NCI-H1092 (cell line): ENCODE measurements at places on chromosomes 12 and 14.

GRCh38 chr12:102201436-102202061, 3.9 kb upstream of the PMCH start:
- DNase-seq, result no peak

DNA sequence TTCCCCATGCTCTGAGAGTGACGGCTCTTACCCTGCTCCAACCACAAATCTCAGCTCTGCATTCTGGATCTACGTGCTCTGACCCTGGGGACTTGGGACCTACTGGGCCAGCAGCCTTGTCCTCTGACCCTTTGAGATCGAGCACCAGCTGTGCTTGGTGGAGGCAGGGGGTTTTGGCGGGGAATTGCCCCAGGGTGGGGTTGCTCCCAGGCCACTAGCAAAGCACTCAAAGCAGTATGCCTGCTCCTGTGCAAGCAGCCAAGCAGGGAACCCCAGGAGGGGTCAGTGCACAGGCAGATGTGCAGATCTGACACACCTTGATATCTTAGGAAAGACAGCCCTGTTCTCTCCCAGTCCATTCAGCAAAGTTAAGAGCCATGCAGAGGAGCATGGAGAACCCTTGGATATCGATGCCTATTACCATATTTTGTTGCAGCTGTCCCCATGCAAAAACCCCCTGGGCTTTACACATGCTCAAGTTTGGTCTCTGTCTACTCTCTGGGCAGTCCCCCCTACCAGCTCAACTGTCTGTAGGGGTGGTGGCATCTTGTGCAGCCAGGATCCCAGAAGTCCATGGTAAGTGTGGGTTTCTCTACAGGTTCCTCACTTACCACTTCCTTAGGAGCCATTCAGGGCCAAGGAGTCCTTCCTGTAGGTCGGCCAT, 319.0 kb downstream of the TMTC2 start:
- no peak for DNase-seq

- DNase-seq, result no peak
Observed at GRCh38 chr14:72688990-72689671, 204.8 kb downstream of the DPF3 start.

DNA sequence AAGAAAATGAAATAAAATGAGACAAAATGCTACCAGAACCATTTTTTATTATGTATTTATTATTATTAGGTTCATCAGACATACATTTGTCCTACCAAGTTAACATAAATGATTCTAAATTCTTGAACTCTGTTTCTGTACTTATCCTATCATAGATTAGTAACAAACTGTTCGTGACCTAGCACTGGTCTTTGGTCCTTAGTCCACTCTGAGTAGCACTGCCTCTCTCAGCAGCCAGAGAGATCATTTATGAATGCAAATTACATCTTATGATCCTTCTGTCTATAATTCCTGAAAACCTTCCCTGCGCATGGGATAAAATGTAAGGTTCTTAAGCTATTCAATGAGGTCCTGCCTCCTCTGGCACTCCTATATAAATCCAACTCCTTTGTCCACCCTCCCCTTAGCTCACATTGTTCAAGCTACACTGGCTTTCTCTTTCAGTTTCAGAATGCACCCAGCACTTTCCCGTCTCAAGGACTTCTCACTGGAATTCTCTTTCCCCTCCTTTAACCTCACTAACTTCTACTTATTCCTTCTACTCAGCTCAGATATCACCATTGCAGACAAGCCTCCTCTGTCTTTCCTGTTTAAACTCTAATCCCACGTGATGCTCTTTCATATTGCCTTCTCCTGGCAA, 17.1 kb downstream of the PDZRN4 start:
- no peak for DNase-seq

- DNase-seq, result no peak
Observed at GRCh38 chr12:48151103-48151771, 6.1 kb downstream of the ASB8 start.

DNA sequence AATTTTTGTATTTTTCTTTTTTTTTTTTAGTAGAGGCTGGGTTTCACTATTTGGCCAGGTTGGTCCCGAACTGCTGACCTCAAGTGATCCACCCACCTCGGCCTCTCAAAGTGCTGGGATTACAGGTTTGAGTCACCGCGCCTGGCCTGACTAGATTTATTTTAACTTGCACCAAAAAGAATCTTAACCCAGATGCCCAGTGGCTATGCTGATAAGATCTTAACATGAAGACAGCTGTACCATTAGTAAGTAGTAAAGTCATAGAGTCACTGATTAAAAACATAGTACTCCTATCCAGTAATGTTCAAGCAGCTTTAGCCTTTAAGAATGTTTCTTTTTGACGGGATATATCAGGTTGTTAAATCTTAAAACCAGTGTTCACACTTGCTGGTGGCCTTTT, 1061.8 kb upstream of the FLRT2 start:
- DNase-seq, result no peak

- no peak for DNase-seq
Observed at GRCh38 chr12:66538970-66539369, 139.9 kb downstream of the GRIP1 start.

- DNase-seq, result no peak
Observed at GRCh38 chr12:52519387-52519703, 849 bp downstream of the KRT5 start.

DNA sequence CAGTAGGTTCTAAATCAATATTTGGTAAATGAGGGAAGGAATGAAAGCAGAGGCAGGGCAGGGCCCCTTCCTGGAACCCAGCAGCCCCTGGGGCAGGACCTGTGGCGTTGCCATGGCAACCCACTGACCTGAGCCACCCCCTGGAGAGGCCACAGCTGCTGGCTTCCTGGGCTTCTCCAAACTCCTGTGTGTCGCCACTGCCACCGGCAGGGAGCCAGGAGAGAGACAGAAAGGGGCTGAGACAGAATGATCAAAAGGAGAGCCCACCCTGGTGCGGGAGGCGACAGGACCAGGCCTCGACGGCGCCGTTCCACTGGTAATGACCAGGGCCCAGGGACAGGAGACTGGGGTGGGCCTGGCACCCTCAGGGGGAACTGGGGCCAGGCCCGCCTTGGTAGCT, 18.2 kb downstream of the RFX4 start:
- DNase-seq, result no peak

DNA sequence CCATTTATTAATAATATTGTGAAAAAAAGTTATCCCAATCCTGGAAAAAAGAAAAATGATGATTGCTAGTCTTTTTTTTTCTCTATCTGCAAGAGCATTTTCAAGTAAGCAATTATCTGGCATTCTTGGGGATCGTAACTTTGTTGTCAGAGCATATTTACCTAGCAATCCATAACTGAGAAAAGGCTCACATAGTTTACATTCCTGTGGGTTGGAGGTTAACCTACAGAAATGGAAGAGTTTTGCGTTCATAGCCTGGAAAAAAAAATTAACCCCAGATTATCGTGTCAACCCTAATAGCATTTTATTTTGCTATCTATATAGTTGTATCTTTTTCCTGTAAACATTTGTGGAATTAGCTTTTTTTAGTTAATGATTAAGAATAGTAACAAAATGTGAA, 292.3 kb downstream of the DAD1 start:
- DNase-seq, result no peak

- DNase-seq, result no peak
Observed at GRCh38 chr12:104673696-104674482, 217.1 kb downstream of the CHST11 start.

DNA sequence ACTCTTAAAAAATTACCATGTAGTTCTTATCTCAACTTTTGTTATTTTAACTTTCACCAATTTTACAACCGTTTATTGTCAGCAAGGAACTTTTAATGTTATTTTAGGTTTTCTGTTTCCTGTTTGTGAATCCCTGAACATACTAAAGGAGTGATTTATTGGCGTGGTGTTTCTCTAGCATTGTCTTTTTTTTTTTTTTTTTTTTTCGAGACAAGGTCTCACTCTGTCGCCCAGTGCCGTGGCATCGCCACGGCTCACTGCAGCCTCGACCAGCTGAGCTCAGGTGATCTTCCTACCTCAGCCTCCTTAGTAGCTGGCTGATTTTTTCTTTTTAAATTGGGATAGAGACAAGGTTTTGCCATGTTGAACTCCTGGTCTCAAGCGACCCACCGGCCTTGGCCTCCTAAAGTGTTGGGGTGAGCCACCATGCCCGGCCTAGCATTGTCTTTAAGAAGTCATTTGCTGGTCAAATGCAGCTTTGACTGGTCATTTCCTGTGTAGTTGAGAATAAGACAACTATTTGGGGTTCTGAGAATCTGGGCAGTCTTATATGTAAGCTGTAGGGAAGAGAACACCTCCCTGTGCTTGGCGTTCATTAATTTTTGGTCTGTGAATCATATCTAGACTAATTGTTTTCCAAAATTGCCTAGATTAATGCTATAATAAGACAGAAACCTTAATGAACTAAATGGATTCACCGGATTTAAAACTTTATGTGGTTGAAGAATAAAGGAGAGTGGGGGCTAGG, 2.1 kb downstream of the WASHC4 start:
- no peak for DNase-seq

DNA sequence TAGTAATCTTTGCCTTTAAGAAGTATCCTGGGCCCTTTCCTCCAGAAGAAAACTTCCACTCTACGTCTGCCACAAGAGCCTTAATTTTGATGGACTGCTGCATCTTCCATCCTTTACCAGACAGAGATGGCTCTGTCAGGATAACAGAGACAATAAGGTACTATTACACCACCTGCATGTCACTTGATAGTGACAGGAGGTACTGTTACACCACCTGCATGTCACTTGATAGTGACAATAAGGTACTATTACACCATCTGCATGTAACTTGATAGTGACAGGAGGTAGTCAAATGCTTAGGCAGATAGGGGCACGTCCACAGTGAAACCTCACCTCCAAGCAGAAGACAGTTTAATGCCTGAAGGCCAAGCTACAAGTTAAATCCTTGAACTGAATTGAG, 13.9 kb downstream of the OR6C74 start:
- no peak for DNase-seq

GRCh38 chr12:119180380-119181040, 1.8 kb downstream of the HSPB8 start:
- DNase-seq, result no peak

DNA sequence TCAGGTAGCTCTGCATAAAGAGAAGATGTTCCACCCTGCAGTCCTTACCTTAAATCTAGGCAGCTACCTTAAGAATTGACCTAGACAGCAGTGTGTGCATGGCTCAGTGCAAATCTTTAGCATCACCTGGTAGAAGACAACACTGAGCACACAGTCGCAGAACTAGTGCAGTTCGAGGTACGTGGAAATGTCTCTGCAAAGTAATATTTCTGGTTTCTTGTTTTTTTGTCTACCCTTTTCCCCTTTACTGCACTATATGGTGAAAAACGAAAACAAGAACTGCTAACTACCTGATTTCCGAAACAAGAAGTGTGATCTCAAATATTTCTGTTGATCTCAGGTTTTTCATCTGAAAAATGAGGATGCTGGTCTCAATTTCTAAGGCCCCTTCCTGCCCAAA, 82.5 kb downstream of the ETV6 start:
- no peak for DNase-seq

- DNase-seq, result no peak
Observed at GRCh38 chr14:88040146-88040545, 35.2 kb downstream of the GPR65 start.

DNA sequence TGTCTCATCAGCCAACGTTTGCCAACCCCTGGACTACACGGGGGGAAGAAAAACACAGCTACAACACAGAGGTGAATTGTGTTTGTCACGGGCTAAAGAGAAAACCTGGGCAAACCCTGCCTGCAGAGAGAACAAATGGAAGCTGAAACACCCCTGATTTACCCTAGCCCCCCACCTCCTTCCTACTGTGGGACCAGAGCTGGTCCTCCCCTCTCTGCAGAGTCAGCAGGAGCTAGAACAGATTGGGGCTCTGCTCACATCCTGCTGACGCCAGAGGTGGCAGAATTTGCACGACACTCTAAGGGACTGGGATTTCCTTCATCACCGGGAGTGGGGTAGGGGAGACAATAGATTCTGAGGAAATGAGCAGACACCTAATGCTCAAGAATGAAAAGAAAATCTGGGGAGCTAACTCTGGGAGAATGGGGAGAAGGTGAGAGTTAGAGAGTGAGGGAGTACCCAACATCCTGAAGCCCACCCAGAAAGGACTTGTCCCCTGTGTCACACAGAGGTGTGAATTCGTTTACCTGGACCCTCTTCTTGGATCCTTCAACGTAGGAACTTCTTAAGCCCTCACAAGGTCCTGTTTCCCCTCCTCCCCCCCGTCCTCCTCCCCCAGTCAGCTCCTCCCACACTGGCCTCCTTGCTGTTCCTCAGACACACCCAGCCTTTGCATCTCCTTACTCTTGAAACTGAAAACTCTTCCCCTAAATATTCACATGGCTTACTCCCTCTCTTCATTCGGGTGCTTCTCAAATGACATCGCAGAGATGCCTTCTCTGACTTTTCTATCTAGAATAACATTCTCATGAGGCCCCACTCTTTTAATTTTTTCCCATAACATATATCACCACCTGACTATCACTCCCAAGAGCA, 26.2 kb upstream of the CDKN3 start:
- no peak for DNase-seq

DNA sequence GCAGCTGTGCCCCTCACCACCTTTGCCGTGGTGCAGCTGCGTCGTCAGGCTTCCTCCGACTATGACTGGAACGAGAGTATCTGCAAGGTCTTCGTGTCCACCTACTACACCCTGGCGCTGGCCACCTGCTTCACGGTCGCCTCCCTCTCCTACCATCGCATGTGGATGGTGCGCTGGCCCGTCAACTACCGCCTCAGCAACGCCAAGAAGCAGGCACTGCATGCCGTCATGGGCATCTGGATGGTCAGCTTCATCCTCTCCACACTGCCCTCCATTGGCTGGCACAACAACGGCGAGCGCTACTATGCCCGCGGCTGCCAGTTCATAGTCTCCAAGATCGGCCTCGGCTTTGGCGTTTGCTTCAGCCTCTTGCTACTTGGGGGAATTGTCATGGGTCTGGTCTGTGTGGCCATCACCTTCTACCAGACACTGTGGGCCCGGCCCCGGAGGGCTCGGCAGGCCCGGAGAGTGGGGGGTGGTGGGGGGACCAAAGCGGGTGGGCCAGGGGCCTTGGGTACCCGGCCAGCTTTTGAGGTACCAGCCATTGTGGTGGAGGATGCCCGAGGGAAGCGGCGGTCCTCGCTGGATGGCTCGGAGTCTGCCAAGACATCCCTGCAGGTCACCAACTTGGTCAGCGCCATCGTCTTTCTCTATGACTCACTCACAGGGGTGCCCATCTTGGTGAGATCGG, 2.6 kb downstream of the GPR162 start:
- DNase-seq, result no peak

DNA sequence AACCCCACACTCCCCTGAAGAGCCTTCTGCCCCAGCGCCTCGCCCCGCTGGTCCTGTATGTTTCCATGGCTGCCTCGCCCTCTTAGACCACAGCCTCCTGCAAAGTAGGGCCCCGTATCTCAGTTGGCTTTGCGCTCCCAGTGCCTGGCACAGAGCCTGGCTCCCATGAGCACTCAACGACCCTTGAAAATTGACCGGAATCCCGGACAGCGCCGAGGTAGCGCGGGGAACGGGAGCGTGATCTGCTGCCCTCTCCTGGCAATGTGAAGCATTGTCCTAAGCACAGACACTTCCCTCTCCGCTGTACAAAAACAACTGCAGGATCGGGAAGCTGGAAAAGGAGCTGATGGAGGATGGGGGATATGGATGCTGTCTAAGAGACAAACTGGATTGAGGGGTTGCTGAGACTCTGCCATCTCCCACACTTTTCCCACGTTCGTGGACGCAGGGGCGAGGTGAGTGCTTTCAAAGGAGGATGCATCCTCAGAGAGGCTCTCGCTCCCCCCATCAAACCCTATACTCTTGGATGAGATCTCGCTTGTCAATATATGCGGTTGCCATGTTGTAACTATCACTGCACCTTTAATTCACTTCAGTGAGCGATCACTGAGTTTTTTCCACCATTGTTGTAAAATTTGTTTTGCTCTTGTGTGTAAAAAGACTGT, 10.7 kb upstream of the FKBP4 start:
- peak; percentile 79 for DNase-seq
